ENCODE measurements at places on chromosomes 5 and 9. TPM values are rescaled to one million over a fixed set of nuclear protein-coding genes. Genes with fewer than 3 reads are reported as not detected.

GRCh38 chr5:45609661-45610060, 86.5 kb downstream of the HCN1 start:
- no peak for DNase-seq

DNA sequence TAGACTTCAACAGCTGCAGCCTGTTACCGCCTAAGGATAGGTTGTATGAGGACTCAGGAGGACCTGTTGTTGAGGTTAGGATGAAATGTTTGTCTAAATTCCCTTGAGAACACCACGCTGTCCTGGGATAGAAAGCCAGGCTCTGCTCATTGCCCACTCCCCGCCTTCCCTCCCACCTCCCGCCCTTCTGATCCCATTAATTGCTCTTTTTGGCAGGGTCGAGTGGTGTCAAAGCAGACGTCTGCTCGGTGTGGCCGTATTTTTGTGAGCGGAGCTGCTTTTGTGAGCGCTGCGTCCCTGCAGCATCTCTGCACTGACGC, 62.3 kb downstream of the SPATA31C2 start:
- no peak for DNase-seq

PTPRD gene
- total RNA-seq: not detected

GRCh38 chr5:149154650-149155049, 13.4 kb downstream of the ABLIM3 start:
- no peak for DNase-seq

GRCh38 chr9:114806526-114806900, 674 bp upstream of the TNFSF15 start:
- no peak for DNase-seq
